CD4-positive, alpha-beta T cell (primary cell): ENCODE measurements at places on chromosomes 4 and X.

DNA sequence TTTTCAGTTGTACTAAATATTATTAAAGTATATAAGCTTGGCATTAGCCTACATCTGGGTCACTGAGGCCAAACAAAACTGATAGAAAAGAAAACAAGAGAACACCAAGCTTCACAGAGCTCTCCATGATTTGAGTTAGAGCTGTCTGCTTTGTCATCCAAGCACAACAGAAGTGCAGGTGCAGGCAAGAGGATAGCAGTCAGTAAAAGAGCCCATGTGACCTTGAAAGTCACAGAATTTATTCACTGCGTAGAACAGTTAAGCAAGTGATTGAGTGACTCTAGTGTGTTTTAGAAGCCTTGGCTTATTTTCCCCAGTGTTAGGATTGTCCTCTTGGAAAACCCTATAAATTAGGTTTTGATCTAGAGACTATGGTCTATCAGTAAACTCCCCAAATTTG, 49.4 kb upstream of the PRDM5 start:
- no peak for DNase-seq

DNA sequence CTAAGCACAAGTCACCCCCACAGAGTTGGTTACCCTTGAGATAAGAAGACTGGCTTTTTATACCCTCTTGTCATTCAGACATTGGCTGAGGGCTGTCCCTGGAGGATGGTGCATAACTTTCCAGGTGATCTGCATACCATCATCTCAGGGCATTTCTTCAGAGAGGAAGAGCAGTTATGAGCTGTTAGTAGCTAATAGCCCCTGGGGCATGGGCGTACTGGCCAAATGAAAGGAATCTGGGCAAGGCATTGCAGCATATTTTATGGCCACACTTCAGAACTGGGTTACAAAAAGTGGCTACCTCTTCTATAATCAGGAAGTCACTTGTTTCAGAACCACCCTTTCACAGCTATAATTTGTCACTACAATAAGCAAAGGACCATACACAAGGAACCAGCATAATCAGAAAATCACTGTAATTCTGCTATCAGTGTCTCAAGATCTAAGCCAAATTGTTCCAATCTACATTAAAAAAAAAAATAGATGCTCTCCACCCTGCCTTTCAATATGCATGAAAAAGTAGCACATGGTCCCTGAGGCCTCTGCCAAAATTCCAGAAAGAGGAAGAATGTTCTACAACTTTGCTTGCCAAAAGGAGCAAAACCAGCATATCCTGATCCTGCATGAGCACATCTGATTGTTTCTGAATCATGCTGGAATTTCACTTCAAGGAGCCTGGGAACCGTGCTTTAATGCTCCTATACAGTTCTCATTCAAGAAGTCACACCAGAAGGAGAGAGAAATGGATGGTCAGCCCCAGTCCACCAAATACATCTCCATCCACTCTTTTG, 92.0 kb downstream of the TMEM144 start:
- no peak for DNase-seq

GRCh38 chr4:67909905-67910584, 26.2 kb upstream of the TMPRSS11D start:
- no peak for DNase-seq

DNA sequence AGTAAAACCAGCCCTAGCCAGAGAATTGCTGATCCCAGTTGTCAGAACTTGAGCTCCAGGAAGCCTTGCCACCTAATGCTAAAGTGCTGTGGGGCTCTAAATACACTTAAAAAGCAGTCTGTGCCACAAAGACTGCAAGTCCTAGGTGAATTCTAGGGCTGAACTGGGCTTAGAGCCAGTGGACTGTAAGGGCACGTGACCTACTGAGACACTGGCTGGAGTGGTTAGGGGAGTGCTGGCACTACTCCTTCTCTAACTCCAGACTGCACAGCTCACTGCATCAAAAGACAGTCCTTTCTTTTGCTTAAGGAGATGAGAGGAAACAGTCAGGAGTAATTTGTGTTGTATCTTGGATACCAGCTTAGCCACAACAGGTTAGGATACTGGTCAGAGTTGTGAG, 1240.2 kb downstream of the FAM133A start:
- DNase-seq: no peak

- DNase-seq: no peak
These were observed 6.0 kb downstream of the FBXW7 start for GRCh38 chr4:152529880-152530279.
